ENCODE measurements at places on chromosomes 4 and X.

DNA sequence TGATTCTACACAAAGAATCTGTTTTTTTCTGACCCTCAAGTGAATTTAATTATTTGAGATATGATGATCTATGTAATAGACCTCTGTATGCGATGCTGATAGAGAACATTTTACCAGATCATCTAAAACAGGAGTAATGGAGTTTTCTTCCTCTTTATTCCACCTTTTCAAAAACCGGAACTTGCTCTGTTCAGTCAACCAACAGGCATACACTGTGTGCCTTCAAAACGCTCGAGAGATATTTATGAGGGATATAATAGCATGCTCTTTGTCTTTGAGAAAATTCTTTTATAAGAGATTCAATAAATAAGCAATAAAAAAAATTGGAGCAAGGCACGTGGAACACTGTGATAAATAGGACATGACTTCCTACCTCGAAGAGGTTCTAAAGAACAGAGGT lies 2.0 kb downstream of the NYX start:
- no peak for DNase-seq

DNA sequence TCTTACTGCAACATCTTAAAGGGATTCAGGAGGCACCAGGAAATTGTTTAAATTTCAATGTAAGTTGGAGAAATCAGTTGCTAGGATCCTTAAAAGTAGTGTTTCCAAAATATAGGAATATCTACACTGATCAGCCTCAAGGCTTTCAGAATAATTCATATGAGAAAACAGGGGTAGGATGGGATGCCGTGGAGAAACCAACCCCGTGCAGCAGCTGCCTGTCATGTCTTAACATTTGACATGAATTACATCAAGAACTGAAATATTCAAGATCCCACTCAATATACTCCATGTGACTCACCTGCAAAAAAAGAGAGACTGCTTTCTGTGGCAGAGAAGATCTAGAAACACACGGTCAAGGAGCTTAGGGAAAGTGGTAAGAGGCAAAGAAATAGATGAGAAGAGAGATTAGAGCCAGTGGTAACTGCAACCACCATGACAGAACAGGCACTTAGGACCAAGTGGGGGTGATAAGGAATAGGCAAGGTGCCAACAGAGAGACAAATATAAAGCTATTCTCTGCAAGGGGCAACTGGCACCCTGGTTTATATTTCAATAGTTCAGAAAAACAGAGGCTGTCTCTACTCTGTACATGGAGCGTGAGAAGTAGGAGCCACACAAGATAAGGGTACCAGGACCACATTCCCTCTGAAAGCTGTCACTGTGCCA lies 64.0 kb downstream of the SLC39A8 start:
- no peak for DNase-seq

GRCh38 chrX:119427024-119427794 lies 28.1 kb downstream of the SLC25A43 start:
- DNase-seq = no peak

- no peak for DNase-seq
These were observed 584.8 kb upstream of the INTU start for GRCh38 chr4:127047930-127048329.

DNA sequence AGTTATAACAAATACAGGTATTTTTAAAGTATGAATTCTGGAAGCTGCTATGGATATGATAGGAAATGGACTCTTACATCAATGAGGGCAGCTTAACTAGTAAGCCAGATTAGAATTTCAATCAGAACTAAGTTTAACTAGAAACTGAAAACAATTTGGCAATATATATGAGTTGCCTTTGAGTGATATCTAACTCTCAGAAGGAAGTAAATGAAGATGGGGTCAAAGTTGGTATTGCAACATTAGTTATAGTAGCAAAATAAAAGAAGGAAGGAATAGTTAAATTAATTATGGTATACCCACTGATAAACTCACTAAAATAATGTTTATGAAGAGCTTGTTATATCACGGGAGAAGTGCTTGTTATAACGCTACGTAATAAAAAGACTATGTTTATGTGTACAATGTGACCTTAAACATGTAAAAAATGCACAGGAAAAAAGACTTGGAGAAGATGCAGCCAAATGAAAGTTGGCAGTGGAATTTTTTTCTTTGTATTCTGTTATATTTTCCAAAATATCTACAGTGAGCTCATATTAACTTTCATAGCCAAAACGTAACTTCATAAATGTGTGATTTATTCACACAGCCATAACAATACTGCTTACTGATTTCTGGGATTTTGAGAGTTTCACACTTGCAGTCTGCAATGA lies 34.5 kb downstream of the PHKA2 start:
- no peak for DNase-seq

- peak; percentile 61 for DNase-seq
These were observed 216.8 kb upstream of the PSAPL1 start for GRCh38 chr4:7651461-7651921.

DNA sequence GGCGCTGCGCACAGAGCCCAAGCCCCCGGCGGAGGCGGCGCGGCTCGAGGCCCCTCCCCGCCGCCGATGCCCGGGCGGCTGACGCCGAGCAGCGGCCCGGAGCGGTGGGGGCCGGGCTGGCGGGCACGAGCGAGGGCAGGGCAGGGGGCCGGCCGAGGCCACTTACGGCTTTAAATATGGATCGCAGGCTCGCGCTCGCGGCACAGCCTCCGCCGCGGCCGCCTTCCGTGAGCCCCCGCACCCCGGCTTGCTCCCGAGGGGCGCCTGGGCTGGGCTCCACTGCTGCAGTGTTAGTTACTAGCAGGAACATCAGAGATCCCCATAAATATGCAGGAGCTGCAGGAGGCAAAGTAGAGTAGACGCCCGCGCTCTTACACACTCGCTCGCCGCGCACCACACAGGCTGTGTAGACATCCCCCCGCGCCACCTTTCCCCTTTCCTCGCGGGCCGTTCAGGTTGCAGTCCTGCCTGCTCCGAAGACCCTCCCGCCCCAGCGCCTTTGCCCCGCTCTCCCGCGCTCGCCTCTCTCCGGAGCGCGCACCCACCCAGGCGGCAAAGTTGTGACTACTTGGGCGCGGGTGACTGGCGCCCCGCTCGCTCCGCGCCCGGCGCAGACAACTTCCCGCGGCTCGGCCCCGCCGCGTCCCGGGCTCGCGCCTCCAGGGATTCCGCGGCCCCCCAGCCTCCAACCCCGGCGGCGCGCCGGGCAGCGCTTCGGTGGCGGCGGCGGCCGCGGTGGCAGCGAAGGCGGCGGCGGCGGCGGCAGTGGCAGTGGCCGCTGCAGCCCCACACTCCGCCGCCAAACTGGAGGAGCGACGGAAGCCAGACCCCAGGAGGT lies 152.0 kb upstream of the SLC4A4 start:
- peak; percentile 63 for DNase-seq

- no peak for DNase-seq
These were observed 388.8 kb upstream of the EPHA5 start for GRCh38 chr4:66059136-66059535.

- DNase-seq = no peak
These were observed 25.6 kb downstream of the SPRY1 start for GRCh38 chr4:123421937-123422781.

DNA sequence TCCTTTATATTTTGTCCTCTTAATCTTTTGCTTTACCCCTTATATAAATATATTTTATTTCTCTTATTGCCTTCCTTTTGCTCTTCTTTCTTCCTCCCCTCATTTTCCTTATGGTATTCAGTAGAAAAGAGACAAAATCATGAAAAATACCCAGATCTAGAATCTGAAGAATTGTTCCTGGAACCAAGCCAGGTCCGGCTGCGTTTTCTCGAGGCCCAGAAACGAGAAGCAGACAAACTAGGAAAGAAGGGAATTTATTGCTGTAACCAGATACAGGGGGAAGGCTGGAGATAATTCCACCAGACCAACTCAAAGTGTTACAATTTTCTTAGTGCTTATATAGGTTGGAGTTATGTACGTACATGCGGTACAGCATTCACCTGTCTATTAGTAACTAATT lies 328.7 kb downstream of the GABRG1 start:
- no peak for DNase-seq

GRCh38 chr4:6044805-6045204 lies 26.6 kb upstream of the C4orf50 start:
- DNase-seq = peak; percentile 59

DNA sequence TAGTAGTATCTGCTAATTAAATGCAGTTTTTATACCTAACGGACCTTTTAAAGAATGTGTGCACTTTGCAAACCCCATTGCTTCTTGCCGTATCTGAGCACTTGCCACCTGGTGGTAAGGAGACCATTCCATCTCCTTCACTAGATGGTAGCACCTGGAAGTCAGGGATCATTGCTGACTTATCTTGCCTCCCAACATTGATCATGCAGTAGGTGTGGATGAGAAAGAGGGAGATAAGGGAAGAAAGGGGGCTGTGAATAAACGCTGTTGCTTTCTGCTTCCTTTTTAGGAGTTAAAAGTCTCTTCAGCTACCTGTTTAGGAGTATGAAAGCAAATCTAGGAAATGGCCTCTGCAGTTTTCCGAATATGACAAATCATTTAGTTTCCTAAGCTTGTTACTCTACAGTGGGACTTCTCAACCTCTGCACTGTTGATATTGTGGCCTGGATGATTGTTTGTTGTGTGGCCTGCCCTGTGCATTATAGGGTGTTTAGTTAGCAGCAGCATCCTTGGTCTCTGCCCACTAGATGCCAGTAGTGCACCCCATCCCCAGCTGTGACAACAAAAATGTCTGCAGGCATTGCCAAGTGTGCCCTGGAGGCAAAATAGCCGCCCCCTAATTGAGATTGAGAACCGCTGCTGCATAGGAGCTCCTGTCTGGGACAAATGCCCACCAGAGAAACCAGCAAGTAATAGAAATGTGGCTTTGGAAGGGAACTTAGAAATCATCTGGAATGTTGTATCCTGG lies 38.8 kb downstream of the GAB1 start:
- peak; percentile 50 for DNase-seq

GRCh38 chr4:75660491-75660890 lies 12.7 kb downstream of the G3BP2 start:
- no peak for DNase-seq

DNA sequence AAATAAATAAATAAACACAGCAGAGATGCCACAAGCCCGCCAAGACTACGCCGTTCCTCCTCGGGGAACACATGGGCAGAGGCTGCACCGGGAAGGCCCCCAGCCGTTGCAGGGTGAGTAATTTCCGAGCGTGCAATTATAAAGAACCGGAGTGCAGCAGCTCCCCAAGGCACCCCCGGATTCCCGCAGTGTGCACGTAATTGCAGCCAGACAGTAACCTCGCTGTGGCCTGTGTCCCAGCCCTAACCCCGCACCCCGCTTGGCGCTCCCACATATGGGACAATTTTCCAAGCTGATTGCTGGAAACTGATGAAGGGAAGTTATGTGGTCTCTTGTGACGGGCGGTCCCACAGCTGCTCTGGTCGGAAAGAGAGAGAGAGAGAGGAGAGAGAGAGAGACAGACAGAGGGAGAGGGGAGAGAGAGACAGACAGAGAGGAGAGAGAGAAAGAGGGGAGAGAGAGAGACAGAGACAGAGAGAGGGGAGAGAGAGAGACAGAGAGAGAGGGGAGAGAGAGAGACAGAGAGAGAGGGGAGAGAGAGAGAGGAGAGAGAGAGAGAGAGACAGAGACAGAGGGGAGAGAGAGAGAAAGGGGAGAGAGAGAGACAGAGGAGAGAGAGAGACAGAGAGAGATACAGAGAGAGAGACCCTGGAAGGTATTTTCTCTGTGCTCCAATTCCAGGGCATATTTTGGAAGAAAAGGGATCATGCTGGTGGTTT lies 275.4 kb downstream of the SHOX start:
- DNase-seq = no peak

DNA sequence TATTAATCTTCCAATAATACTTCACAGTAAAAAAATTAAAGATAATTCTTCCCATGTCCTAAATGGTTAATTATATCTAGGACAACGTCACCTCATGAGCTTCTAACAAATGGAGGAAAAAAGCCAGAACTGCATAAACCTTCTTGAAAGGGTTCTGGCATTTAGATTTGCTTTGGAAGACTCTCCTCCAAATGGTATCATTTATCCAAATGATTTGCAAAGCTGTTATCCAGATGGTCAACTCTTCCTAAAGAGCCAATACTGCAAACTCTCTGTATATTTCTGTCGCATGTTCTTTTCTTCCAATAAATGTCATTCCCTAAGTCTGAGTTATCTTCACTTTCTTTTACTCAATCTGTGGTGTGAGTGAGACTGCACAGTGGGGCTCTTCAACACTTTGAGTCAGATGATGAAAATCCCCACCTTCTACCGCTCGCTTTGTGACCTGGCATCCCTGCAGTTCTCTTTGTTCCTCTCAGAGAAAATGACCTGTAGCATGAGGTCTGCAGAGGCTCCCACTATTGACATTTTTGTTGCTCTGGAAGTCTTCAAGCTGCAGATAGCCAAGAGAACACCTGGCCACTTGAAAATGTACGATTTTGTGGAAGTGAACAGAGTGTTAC lies 52.9 kb downstream of the TMEM150C start:
- DNase-seq = no peak

- no peak for DNase-seq
These were observed 4.3 kb downstream of the SEPSECS start for GRCh38 chr4:25155947-25156346.

Data from H9 (cell line).